ENCODE measurements at places on chromosomes 4 and X.

DNA sequence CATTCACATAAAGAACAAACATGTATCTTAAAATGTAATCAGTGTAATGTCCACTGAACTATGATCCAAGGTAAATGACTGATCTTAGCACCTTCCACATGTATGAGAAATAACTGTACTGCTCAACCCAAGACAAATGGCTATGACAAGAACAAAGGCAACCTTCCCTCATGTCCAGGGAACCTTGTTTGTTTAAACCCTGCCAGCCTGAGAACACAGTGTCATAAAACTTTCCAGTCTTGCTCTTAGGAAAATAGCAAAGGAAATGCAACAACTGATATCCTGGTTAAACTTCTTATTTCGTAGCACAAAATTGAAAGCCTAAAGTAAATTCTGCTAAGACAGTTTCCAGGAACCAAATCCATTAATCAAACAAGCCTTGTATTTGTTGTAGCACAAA, 494.3 kb downstream of the IL15 start:
- DNase-seq = no peak

GRCh38 chr4:163447481-163447880, 26.1 kb downstream of the TKTL2 start:
- no peak for DNase-seq

GRCh38 chrX:11533199-11533651, 132.5 kb downstream of the ARHGAP6 start:
- peak; percentile 35 for DNase-seq

GRCh38 chrX:148600581-148600980, 100.2 kb downstream of the AFF2 start:
- no peak for DNase-seq

GRCh38 chrX:69323786-69324720, 158.8 kb upstream of the PJA1 start:
- DNase-seq = peak; percentile 19

DNA sequence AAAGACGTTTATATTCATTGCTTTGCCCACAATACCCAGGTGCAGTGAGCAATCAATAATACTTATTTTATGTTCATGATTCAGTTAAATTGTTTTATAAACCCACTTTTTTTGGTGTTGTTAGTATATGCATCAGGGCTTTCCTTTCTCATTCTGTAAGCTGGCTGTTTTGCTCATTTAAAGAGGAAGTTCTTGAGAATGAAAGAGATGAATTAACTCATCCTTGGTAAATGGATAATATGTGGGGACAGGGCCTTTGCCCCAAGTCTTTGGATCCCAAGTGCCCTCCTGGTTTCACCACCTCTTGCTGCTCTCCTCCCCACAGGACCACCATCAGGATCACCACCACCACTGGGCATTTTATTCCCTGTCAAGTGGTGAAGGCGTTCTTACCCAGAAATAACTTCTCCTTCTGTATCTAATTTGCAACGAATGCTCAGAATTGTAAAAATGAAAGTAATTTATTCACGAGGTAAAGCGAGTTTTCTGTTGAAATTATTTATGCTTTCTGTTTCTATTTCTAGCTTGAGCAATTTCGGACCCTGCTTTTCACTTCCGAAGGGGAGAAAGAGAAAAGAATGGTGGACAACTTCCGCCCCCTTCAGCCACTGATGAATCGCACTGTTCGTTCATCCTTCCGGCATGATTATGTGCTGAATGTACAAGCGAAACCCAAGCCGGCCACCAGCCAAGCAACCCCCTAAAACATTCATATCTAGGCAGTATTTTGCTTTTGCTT, 8.2 kb upstream of the ZRSR2 start:
- no peak for DNase-seq

GRCh38 chrX:134622056-134622812, 36.0 kb downstream of the PLAC1 start:
- no peak for DNase-seq

GRCh38 chr4:39102297-39102696, 40.3 kb downstream of the KLHL5 start:
- no peak for DNase-seq

DNA sequence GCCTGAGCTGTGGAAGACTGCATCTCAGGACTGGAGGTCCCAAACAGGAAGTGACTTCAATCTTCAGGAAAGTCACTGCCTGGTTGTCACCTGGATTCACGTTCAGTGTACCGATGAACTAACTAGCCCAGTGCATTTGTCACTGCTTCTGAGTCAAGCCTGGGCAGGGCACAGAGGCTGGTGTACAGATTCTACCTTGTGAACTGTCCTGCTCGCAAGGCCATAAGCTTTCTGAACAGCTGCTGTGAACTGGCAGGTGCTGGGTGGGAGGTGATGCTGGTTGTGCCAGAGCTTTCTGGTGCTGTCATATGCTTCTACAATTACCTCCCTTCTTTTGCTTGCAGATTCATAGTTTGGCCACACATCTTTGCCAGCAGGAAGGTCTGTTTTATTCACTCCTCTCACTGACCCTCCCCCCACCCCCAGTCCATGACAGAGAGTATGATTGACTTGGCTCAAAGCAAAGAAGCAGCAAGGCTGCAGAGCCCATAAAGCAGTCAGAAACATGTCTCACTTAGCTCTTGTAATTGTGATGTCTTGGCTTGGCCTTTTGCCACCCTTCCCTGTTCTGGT, 40.5 kb downstream of the ZCCHC12 start:
- no peak for DNase-seq

GRCh38 chrX:16160729-16161128, 6.6 kb upstream of the MAGEB17 start:
- DNase-seq = no peak

DNA sequence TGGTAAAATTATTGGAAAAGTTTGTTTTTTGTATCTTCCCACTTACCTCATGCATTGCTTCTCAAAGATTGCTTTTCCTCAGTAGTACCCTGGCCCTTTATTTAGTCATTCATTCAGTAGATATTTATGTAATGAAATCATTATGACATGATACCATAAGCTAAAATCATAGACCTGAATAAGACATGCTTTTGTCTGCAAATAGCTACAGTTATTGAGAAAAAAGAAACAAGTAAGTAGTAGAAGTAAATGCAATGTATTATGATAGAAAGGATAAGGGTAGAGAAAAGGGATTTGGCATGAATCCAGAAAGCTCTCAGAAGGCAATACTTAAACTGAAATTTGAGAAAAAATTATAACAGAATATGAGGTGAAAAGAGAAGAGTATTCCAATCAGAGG, 352.5 kb downstream of the GPM6A start:
- DNase-seq = no peak

DNA sequence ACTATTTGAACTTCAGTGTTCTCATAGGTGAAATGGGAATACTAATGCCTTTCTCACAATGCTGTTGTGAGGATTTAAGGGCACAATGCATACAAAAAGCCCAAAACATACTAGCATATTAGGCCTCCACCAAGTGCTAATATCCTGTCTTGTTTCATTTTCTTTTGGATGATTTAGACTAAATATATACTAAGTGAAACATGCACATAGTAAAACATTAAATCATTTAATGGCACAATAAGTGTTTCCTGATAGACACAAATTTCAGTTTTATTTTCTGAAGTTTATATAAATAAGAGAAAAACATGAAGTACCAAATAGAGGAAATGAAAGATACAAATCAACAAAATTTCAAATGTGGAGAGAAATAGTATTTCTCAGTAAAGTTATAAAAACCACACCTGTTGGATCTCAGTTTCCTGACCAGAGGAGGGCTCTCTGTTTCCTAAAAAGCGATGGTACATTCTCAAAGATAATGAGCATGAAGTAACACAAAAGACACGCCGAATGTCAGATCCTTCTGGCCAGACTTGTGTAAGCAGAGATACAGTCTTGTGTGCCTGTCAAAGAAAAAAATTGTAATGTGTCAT, 25.1 kb downstream of the DDX60 start:
- no peak for DNase-seq

GRCh38 chrX:74382613-74383012, 38.7 kb upstream of the SLC16A2 start:
- DNase-seq = peak; percentile 87

DNA sequence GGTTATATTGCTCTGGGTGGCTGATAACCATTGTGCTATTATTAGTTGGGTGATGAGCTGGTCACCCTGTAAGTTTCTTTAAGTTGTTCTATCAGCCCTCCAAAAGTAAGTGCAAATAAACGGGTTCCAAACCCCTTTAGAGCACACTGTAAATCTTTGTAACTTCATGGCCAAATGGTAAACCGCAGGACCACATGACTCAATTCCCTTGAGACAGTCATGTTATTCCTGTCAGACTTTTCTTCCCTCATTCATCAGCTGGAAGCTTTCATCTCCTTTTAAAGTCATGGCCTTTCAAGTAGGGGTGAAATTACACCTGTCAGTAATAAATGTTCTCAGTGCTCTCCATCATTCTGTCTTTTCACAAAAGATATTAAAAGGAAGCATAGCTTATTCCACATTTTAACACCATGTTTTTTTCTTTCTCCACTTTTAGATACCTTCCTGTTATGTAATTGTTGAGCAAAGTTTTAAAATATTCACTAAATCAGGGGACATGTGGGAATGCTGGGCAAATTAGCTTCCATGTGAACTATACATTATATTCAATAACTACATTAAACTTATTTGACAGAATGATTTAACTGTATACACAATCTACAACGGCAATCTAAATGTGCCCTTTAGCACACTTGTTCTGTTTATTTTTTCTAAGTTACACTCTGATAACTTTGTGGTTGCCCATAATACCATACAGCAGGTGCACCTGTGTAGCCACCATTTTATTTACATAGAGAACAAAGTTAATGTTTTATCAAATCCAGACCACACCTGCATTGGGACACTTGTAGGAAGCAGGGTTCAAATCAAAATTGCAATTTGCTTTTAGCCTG, 275.5 kb downstream of the CFAP299 start:
- peak; percentile 13 for DNase-seq

- no peak for DNase-seq
These were observed 31.9 kb downstream of the CDKL2 start for GRCh38 chr4:75598390-75598789.

DNA sequence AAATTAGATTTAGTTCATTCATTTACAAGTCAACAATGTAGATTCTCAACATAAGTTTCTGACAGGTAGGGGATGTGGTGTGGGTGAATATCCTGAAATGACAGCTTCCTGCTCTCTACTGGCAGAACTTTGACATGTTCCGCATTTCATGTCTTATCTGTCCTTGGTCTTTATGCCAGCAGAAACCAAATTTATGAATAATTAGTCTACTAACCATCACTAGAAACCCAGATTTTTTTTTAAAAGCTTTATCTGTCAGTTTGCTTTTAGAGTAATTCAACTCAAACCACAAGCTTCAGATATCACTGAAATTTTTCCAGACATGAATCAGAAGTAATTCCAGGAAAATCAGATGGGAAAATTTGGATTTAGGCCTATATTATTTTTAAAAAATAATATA, 17.9 kb downstream of the COQ2 start:
- DNase-seq = no peak

DNA sequence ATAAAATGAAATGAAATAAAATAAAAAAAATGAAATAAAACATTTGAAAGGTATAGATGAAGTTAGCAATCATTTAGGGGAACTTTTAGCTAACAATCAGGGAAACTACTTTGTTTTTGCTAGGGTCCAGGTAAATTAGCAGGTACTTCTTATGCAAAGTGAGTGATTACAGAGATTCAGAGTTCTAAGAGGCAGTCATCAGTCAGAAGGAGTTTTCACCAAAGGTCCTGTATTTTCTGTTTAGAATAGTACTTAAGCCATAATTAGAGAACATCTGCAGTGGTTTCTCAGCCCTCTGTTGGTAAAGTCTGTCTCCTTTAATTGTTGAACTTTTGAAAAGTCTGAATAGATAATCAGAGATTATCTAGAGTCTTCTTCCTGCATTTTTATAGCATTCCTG, 50.6 kb downstream of the STIM2 start:
- DNase-seq = no peak

DNA sequence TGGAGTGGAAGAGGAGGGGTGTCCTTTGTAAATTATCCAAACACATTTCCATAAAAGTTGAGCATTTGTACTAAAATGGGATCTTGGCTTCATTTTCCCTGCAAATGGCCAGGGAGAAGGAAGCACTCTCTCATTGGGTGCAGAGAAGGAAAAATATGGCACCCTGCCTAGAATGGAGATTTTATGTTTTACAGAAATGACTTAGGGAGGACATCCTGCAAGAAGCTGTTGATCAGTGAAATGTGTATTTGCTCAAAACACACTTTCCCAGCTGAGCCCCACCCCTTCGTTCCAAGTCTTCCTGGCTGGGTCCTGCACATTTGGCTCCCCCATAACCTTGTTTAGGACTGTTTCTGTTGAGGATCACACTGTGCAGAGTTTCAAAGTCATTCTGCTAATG, 213.5 kb upstream of the TAPT1 start:
- DNase-seq = no peak

DNA sequence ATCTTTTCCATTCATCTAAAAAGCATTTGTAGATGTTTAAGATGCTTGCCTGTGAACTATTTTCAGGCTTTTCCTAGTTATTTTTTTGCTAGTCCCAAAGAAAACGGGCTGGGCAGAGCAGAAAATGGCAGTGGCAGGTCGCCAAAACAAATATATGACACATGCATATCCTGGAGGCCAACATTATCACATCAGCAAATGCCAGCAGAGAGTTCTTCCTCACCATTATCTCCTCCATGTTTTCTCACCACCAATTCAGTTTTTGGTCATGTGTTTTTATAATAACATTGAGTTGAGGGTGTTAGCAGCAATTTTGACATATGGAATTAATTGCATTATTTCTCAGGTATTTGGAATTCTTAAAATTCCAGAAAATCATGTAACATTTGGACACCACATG, 97.9 kb upstream of the EOLA2 start:
- DNase-seq = no peak

- no peak for DNase-seq
These were observed 7.3 kb downstream of the EMCN start for GRCh38 chr4:100510551-100510950.

DNA sequence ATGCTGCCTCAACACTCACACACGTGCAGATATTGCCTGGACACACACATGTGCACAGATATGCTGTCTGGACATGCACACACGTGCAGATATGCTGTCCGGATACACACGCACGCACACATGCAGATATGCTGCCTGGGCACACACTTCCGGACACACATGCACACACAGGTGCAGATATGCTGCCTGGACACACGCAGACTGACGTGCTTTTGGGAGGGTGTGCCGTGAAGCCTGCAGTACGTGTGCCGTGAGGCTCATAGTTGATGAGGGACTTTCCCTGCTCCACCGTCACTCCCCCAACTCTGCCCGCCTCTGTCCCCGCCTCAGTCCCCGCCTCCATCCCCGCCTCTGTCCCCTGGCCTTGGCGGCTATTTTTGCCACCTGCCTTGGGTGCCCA, 14.7 kb downstream of the FGFRL1 start:
- peak; percentile 58 for DNase-seq

GRCh38 chrX:130884627-130885026, 18.4 kb downstream of the ENOX2 start:
- no peak for DNase-seq

GRCh38 chrX:114889481-114889880, 127.9 kb downstream of the IL13RA2 start:
- DNase-seq = no peak

- DNase-seq = no peak
These were observed 32.2 kb downstream of the CCNI start for GRCh38 chr4:77043507-77044136.

DNA sequence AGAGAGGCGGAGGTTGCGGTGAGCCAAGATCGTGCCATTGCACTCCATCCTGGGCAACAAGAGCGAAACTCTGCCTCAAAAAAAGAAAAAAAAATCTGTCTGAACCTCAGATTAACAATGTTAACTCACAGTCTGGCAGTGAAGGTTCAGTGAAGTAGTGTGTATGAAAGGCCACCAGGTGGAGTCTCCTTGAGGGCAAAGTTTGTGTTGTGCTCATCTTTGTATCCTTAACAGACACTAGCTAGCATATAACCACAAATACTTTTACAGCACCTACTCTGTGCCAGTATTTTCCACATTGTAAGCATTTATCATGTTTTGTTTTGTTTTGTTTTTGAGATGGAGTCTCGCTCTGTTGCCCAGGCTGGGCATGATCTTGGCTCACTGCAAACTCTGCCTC, 46.0 kb upstream of the MGST2 start:
- peak; percentile 45 for DNase-seq

Measured in HEK293T (cell line).